ENCODE measurements at places on chromosomes 6 and 20.

DNA sequence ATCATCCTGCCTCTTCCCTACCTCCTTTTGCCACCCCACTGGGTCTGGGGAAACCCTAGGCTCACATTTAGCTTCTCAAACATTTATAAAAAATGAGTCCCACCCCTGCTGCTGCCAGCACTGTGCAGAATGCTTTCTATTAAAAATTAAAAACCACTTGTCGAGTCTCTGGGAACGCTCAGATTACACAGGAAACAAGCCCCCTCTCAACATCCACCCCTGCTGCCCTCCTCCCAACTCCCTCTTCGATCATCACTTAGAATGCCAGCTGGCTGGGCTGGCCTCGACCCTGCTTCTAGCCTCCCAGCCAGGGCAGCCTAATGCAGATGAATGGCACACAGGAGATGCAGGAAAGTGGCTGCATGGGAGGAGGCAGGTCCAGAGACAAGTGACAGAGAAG is 75.8 kb downstream of the CDH22 start:
- no peak for DNase-seq

DNA sequence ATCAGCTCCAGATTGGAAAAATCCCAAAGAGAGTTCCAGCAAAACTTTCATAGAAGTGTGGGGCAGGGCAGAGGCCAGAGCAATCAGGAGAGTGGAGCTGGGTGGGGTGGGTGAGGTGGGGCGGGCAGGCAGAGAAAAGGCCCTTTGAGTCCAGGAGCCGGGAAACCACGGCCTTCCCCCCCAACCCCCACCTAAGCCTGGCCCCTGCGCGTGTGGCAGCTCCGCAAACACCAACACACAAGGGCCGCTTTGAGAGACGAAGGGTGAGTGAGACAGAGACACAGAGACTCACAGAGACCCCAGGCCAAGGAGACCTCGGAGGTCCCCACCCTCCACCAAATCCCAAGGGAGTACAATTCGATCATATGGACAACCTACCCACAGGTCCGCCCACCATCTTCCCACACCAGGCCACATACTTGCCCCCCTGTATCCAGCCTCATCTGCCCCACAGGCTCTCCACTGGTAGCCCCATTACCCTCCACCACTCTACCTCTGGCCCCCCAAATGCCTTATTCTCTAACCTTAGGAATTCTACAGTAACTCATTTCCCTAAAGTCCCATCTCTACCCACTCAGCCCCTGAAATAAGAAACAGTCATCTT is 1.7 kb downstream of the COL11A2 start:
- DNase-seq = no peak

- peak; percentile 69 for DNase-seq
These were observed 121.5 kb upstream of the FOXQ1 start for GRCh38 chr6:1190366-1190765.

DNA sequence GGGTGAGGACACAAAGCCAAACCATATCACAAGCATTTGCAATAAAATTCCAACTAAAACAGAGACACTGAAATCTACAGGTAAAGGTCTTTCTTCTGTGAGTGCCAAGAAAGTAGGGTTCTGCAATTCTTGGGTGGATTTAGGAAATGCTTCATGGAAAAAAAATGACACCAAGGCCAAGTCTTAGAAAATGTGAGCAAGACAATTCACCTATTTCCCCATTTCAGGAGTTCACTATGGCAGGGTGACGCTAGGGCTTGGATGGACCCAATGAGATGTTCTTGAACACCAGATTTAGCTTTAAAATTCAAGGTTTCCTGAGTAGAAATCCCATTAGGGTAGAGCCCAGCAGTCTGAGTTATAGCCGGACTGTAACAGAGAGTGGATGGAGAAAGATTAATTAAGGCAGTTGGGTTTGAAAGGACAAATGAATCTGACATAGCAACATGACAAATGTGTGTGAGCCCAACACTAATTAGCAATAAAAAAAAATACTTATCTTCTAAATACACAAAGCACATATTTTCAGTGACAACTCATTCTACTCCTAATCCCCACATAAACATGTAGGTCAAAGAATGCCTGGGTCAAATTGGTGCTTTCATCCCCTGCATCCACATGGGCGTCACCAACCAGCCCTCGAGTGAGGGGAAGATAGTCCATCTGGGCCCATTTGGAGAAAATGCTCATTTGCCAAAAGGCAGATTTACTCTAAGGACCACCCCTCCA is 180.4 kb upstream of the JARID2 start:
- DNase-seq = no peak

DNA sequence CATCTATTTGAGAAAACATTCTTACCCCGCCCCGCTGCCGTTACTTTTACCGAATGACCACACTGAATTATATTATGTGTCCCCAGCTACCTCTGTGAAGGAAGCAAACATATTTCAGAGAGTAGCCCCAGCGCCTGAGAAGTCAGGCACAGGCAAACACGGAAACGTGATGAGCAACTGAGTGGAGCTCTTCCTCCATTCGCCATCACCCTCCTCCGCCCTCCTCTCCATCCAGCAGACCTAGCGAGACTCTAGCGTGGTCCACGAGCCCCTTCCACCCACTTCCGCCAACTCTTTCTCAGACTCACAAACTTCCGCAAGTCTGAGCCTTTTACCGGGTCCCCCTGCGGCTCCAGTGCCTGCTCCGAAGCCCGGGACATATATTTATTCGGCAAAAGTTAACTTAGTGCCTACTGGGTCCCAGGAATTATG is 582 bp downstream of the SNRPB start:
- peak; percentile 39 for DNase-seq

GRCh38 chr20:39146394-39146793 is 184.2 kb downstream of the DHX35 start:
- DNase-seq = no peak

- no peak for DNase-seq
These were observed 131.8 kb upstream of the BEND3 start for GRCh38 chr6:107246972-107247615.

- peak; percentile 79 for DNase-seq
These were observed at the start of gene SNX21 for GRCh38 chr20:45833030-45833882. TSS of gene SNX21 (plus strand) at chr20:45833799. CDS start at chr20:45833920, 121 bp downstream.

GRCh38 chr6:137631323-137631722 is 137.1 kb upstream of the OLIG3 start:
- DNase-seq = no peak

DNA sequence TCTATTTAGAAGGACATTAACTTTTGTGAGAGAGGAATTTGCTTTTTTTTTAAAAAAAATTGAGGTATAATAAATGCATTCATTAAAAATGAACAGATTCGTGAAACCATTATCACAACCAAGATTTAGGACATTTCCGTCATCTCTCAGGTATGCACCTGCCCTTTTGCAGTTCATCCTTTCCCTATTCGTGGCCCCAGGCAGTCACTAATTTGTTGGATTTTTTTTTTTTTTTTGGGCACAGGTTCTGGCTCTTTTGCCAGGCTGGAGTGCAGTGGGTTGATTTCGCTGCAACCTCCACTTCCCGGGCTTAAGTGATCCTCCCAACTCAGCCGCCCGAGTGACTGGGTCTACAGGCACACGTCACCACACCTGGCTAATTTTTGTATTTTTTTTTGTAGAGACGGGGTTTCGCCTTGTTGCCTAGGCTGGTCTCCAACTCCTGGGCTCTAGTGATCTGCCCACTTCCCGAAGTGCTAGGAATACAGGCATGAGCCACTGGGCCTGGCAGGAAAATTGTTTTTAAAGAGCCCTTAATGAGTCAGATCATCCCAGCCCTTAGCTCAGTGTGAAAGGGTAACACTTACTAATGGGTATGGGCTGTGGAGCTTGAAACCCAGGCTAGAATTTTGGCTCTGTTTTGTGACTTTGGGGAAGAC is 9.2 kb downstream of the PHF3 start:
- no peak for DNase-seq

- DNase-seq = no peak
These were observed 1254.2 kb upstream of the EYS start for GRCh38 chr6:66961191-66961590.

DNA sequence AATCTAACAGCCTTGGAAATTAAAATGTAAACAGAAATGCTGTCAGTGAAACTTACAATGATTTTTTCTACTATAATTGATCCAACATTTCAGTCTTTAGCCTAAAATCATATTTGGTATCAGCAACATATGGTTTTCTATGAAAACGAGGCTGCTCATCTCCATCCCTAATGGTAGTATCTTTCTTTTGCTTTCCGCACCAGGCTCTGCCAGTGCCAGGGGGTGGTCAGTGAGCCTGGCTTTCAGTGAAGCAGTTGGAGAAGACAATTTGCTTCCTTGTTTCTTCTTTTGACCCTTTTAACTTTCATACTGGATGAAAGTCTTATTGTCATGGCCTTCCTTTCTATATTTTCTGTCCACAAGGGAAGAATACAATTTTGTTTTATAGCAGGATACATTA is 258.4 kb downstream of the ARID1B start:
- DNase-seq = peak; percentile 75

DNA sequence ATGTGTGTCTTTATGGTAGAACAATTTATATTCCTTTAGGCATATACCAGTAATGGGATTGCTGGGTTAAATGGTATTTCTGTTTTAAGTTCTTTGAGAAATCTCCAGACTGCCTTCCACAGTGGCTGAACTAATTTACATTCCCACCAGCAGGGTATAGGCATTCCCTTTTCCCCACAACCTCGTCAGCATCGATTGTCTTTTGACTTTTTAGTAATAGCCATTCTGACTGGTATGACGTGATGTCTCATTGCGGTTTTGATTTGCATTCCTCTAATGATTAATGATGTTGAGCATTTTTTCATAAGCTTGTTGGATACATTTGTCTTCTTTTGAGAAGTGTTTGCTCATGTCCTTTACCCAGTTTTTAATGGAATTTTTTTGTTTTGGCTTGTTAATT is 5.3 kb upstream of the TASP1 start:
- DNase-seq = peak; percentile 66

- no peak for DNase-seq
These were observed 2.8 kb downstream of the ACSS1 start for GRCh38 chr20:25054995-25055629.

- DNase-seq = no peak
These were observed 31.5 kb downstream of the NINL start for GRCh38 chr20:25553819-25554296.

DNA sequence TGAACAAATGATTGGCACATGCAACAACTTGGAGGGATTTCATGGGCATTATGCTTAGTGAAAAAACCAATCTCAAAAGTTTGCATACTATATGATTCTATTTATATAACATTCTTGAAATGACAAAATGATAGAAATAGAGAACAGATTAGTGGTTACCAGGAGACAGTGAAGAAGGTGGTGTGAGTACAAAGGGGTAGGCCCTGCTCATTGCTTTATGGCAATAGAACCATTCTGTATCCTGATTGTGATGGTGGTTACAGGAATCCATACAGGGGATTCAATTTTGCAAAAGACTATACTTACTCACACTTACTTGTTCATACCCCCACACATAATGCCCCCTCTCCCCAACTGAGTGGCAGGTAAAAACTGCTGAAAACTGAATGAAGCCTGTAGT is 30.2 kb upstream of the LAMA4 start:
- DNase-seq = no peak

- DNase-seq = no peak
These were observed 9.5 kb upstream of the MYT1 start for GRCh38 chr20:64154590-64155257.

DNA sequence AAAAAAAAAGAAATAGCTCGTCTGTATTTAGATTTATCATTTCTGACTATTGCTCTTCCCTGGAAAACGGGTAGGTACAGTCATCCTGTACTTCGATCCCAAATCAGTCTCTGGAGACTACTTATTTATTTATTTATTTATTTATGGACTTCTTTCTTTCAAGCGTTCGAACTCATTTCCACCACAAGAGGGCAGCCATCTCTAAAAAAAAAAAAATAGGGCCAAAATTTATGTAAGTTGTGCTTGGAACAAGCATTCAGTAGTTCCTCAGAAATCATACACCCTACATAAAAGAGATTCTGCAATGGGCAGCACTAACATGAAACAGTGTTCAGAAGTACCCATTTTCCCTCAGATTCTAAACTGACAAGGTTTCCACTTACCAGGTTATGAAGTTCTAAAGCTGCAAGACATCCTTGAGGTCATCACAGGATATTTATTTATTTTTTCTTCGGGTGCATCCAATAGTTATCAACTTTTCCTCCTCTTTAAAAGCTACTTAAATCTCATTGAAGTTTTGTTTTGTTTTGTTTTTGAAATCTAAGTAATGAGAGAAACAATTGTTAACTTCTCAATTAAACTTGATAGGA is 1.9 kb upstream of the BMP2 start:
- DNase-seq = peak; percentile 36

GRCh38 chr6:157518397-157519250 is 137.6 kb downstream of the ZDHHC14 start:
- DNase-seq = no peak

DNA sequence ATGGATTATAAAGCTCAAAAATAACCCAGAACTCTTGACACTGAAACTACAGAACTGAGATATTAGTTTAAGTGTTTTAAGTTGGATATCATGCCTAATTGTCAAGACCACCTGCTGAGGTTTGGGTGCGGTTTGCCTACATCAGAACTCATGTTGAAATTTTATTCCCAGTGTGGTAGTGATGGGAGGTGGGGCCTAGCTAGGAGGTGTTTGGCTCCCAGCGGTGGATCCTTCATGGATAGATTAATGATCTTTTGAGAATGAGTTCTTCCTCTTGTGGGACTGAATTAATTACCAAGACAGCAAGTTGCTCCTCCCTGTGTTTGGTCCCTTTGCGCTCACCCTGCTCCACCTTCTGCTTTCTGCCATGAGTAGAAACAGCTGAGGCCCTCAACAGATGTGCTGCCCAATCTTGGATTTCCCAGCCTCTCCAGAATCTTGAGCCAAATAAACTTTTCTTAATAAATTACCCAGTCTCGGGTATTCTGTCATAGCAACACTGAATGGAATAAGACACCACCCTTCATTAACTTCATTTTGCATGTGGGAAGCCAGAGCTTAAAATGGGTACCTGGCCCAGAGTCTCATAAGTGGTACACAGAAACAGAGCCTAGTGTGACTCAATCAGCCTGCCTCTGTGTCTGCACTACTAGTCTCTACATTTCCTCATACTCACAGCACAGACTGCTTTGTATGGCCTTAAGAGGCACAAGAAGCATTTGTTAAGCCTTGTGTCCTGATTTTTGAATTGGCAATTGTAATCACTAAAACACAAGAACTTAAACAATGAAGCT is 158.4 kb downstream of the IBTK start:
- peak; percentile 77 for DNase-seq

- DNase-seq = no peak
These were observed 159.6 kb upstream of the ZNF217 start for GRCh38 chr20:53752971-53753879.

DNA sequence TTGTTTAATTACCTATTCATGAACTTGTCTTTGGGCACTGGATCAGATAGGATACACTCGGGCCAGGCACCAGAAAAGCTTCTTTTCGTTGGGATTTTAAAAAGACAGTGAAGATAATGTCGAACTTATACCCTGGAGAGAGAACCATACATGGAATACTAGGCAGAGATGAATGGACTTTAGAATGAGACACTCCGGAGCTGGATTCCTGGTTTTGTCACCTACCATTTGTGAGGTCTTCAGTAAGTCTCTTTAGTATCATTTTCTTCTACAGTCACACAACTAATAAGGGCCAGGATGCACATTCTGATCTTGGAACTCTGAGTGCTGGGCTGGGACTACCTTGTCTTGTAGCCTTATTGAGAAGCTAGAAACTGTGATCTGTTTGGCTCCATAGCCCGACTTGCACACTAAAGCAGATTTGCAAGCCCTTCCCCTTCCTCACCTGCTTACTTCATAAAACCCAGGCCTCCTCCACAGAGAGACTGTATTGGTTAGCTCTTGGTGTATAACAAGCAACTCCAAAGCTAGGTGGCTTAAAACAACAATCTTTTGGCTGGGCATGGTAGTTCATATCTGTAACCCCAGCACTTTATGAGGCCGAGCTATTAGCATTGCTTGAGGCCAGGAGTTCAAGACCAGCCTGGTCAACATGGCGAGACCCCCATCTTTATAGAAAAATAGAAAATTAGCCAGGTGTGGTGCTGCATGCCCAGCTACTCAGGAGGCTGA is 7.4 kb upstream of the IFT52 start:
- no peak for DNase-seq

Measured in foreskin melanocyte (primary cell).